ENCODE measurements at places on chromosomes 4 and X.

DNA sequence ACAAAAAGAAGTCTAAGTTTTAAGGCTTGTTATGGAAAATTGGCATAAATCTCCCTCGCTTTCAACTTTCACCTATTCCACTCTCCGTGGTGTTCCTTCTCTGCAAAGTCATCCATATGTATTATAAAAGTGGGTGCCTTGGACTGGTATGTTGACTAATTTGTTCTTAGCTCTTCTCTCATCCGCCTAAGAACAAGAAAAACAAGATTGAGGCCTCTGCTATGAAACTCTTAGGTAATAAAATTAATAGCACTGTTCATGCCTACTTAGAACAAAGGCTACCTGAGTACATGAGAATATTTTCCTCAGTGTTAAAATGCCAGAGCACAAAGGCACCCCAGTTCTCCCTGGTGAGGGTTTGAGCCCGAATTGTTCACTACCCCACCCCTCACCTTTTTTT is 1.3 kb downstream of the CNGA1 start:
- no peak for DNase-seq

DNA sequence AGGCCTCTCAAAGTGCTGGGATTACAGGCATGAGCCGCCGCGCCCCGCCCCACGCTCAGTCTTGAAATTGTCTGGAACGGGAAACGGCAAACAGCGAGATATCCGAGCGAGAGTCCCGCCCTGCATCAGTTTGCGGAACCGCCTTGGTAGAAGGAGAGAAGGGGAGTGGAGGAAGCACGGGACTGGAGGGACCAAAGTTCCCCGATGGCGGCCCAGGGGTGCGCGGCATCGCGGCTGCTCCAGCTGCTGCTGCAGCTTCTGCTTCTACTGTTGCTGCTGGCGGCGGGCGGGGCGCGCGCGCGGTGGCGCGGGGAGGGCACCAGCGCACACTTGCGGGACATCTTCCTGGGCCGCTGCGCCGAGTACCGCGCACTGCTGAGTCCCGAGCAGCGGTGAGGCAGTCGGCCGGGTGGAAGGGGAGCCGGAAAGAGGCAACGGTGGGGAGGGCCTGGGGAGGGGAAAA is at the start of gene BST1:
Gene BST1 (plus strand): TSS at position 125 of the 463 bp plus-strand sequence. CDS start 80 bp downstream, at position 205.
- DNase-seq, result peak; percentile 21

GRCh38 chrX:110310000-110310790 is 7.7 kb downstream of the AMMECR1 start:
- DNase-seq, result no peak

DNA sequence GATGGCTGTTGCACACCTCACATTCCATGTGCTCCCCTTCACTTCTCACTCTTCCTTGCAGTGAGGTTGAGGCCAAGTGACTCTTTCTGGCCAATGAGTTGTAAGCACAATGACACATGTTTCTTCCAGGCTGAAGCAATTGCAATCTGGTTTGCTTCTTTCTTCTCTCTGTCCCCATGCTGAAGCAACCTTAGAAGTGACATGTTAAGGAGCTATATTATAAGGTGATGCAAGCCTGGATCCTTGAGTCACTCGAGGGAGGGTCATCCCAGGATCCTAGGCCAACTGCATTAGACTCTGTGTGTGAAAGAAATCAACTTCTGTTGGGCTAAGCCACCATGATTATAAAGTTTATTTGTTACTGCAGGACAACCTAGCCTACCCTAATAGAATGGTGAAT is 45.5 kb upstream of the HS3ST1 start:
- DNase-seq, result no peak

GRCh38 chr4:170875868-170876267 is 786.1 kb upstream of the AADAT start:
- no peak for DNase-seq

DNA sequence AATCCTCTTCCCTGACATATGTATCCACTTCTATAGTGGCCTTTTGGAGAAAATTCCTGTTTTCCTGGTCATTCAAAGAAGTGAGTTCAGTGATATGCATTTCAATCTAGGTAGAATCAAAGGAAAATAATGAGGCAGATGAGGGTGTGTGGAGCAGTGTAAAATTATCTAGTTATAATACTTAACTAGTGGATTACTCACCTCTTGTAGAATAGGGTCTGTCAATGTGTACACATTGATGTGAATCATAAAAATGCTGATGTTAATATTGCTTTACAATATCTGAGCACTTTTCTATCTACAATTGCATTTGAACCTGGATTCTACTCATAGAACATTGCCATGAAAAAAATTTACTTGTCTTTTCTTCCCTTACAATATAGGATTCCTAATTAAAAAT is 293.5 kb downstream of the GBA3 start:
- DNase-seq, result no peak

- DNase-seq, result no peak
Observed at GRCh38 chr4:54315561-54316538, 86.8 kb downstream of the PDGFRA start.

DNA sequence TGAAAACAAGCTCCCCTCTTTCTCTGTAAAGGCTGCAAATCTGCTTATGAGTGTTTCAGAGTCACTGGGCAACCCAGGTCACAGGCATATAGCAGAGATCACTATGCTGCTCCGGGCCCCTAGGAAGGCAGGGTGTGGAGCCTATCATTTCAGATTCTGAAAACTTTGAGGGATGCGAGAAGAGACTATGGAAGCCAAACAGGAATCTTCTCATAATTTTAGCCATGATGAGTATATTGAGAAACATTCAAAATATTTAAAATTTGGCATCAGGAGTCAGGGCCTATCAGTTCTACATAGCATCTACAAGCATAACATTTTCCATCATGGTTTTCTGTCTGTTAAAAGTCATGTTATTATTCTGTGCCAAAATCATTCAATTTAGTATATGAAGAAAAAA is 61.7 kb upstream of the ATXN3L start:
- DNase-seq, result no peak

- no peak for DNase-seq
Observed at GRCh38 chr4:170386971-170387370, 297.2 kb upstream of the AADAT start.

DNA sequence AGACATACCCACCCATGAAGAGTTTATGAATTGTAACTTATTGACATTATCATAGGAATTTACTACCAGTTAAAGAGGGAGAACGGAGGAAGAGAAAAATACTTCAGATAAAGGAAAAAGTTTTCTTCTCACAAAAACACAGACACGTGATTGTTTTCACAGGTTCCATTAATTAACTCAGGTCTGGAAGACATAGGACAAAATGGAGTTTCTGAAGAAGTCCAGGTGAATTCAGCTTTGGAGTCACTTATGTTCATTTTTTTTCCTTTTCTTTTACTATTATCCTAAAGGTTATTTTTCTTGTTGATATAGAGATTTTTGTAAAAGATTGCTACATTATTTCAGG is 20.5 kb downstream of the NIPAL1 start:
- no peak for DNase-seq

DNA sequence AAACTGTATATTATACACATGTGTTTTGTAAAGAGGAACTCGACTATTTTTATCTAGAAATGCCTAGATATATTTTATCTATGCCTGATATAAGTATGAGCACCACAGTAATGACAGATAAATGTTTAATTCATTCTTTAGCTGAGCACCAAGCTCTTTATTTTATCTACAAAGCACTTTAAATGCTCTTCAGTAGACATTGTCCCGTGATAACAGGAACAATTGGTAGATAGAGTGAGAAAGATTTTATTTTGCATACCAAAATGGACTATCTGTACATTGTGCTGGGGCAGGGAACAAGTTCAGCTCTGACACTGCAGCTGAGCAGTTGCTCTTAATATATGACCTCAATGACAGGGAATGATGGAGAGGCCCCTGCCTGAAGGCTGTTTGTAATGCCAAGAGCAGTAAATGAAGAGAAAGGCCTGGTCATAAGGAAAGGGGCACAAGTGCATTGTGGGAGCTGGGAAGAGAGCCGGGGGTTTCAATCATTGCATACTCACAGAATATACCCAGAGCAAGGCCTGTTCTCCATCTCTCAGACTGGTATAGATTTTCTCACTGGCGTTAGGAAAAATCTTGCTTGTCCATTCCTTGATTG is 57.3 kb downstream of the SEPTIN11 start:
- no peak for DNase-seq

DNA sequence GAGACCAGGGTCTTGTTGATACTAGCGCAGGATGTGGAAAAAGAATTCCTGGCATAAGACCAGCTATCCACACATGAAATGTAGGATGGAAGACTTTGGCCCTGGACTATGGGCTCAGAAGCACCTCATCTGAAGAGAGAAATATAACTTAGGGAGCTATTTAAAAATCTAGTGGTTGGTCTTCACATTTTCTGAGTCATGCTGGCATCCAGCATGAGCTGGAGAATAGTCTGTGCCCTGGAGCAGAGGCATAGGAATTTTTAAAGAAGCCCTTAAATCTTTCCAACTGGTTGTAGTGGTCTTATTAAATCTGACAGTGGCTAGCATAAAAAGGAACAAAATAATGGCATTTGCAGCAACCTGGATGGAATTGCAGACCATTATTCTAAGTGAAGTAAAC is 86.3 kb downstream of the SMARCA5 start:
- no peak for DNase-seq

Measured in stimulated activated CD4-positive, alpha-beta T cell treated with anti-CD3 and anti-CD28 coated beads, Interleukin-1b, Interleukin-23, amount 100 ng/mL, for 4 hours (primary cell).